ENCODE measurements at places on chromosomes 1 and 21. TPM values are rescaled to one million over a fixed set of nuclear protein-coding genes. Genes with fewer than 3 reads are reported as not detected.

DNA sequence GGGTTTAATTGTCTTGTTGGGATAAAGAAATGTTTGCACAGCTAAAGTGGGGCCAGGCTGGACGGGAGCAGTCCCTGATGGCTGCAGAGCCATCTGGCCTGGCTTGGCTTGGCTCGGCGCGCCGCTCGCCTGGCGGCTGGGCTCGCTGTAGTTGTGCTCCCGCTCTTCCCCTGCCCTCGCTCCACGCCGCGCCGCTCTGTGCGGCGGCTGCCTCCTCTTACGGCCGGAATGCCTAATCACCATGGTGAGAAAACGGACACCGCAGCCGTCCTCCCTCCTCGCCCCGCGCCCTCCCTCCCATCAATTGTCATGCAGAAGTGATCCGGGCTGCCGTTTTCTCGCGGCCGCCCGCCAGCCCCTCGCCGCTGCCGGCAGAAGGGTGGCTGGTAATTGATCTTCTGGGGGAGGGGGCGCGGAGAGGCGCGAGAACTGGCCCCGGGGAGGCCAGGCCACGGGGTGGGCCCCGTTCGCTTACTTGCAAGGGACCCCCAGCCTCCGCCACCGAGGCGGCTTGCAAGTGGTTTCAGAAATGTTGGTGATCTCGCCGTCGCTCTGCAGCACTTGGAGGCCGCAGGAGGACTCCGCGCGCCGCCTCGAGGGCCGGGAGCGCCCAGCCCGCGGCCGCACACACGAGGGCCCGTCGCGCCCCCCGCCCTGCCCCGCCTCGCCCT lies 12.4 kb downstream of the RNF220 start:
- peak; percentile 83 for DNase-seq

- DNase-seq, result no peak
Measured at GRCh38 chr1:22132517-22133235, 10.2 kb downstream of the WNT4 start.

DNA sequence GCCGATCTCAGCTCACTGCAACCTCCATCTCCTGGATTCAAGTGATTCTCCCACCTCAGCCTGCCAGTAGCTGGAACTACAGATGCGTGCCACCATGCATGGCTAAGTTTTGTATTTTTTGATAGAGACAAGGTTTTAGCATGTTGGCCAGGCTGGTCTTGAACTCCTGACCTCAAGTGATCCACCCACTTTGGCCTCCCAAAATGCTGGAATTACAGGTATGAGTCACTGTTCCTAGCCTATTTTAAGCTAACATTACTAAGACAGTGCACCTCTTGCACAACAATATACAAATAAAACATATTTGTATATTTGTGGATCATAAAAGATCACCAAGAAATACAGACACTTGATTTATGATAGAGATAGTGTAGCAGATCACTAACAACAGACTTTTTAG lies 139.1 kb downstream of the DUSP10 start:
- no peak for DNase-seq

DNA sequence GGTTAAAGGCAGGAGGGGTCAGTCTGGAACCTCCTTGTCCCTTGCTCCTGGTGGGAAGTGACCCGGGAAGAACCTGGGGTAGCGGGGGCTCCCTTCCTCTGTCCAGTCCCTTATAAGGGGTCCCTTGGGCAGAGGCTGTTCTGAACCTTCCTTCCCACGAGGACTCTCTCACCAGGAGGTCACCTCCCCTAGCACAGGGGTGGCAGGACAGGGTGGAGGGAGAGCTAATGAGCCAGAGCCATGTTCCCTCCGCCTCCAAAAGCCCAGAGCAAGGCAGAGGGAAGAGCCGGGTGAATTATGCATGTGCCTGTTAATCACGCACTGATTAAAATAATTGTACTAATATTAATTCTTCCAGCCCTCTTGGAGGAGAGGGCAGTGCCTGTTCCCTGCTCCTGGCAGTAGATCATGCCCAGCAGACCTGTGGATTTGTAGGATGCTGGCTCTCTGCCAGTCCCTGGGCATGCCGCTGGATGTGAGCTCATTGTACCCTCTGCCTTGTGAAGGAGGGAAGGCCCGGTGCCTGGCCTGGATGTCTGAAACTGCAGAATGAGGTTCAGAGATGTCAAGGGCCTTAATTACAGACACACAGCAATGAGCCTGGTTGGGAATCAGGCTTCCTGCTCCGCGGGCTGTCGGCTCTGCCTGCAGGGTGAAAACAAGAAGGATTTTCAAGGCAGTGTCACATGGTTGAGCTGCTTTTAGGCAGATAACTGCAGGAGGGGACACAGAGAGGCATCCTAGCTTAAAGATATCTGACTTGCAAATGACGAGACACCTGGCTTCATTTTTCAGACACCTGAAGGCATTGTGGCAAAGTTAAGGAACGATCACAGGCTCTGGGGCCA lies 68.2 kb downstream of the IGSF21 start:
- DNase-seq, result no peak

DNA sequence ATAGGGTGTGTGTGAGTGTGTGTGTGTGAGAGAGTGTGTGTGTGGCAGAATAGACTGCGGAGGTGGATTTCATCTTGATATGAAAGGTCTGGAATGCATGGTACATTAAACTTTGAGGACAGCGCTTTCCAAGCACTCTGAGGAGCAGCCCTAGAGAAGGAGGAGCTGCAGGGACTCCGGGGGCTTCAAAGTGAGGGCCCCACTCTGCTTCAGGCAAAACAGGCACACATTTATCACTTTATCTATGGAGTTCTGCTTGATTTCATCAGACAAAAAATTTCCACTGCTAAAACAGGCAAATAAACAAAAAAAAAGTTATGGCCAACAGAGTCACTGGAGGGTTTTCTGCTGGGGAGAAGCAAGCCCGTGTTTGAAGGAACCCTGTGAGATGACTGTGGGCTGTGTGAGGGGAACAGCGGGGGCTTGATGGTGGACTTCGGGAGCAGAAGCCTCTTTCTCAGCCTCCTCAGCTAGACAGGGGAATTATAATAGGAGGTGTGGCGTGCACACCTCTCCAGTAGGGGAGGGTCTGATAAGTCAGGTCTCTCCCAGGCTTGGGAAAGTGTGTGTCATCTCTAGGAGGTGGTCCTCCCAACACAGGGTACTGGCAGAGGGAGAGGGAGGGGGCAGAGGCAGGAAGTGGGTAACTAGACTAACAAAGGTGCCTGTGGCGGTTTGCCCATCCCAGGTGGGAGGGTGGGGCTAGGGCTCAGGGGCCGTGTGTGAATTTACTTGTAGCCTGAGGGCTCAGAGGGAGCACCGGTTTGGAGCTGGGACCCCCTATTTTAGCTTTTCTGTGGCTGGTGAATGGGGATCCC lies 18.3 kb upstream of the HDAC1 start:
- DNase-seq, result no peak

DNA sequence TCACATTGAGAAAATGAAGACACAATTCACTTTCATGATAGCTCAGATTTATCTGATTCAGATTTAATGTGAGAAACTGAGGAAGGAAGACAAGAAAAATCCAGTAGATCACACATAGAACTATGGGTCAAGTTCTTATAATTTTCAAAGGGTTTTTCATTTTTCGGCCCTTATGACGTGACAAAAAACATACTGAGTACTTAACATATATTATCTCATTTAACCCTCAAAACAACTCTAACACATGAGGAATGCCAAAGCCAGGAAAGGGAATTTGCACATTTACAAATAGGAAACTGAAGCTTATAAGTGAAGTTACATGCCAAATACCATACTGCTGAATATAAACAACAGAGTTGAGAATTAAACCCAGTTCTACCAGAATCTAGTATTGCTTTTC lies 27.6 kb downstream of the SOD1 start:
- no peak for DNase-seq

DNA sequence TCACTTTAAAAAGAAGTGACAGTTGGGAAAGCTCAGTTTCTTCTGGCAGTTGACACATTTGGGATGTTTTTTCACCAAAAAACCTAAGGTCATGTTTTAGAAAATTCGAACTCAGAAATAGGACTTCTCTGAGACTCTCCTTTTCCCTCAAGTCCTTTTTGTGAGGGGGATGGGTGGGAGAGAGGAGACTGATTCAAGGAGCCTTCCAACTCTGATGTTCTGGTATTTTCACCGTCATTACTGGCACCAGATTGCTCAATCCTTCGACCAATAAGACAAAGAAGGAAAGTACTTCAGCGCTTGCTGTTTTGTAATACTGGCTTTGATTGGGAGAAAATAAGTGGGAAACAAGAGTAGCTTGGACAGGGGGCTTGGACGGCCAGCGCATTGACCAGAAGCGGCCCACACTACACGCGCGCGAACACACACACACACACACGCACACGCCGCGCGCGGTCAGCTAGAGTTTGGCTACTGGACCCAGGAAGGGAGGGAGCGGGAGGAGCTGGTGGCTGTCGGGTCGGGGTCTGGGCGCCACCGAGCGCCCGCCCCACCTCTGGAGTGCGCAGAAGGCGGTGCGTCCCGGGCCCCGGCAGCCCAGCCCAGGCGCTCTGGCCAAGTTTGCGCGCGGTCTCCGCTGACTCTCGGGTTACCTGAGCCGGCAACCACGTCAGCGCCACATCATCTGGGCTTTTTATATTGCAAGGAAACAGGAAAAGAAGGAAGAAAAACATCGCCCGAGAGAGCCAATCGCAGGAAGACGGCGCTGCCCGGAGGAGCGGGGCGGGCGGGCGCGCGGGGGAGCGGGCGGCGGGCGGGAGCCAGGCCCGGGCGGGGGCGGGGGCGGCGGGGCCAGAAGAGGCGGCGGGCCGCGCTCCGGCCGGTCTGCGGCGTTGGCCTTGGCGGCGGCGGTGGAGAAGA lies at the start of gene KCNK1:
Gene KCNK1 (plus strand): TSS at position 855 of the 921 bp plus-strand sequence. CDS start 66 bp downstream, at position 921.
- DNase-seq, result no peak

DNA sequence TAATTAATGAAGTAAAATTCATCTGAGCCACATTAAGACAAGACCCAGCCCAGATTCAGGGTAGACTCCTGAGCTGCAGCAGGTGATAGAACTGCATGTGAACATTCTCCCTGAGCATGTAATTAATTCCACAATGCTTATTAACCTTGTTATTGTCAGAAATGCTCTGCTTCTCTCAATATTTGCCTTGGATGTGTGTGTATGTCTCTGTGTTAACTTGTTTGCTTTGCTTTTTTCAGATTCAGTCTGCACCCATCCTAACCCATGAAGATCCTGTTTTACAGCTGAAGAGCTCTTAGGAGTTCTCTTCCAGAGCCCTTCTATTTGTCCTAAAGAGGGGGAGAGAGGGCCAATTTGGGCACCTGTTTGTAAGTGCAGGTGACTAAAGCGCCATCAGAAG lies 143.2 kb upstream of the BMP8A start:
- DNase-seq, result no peak

DNA sequence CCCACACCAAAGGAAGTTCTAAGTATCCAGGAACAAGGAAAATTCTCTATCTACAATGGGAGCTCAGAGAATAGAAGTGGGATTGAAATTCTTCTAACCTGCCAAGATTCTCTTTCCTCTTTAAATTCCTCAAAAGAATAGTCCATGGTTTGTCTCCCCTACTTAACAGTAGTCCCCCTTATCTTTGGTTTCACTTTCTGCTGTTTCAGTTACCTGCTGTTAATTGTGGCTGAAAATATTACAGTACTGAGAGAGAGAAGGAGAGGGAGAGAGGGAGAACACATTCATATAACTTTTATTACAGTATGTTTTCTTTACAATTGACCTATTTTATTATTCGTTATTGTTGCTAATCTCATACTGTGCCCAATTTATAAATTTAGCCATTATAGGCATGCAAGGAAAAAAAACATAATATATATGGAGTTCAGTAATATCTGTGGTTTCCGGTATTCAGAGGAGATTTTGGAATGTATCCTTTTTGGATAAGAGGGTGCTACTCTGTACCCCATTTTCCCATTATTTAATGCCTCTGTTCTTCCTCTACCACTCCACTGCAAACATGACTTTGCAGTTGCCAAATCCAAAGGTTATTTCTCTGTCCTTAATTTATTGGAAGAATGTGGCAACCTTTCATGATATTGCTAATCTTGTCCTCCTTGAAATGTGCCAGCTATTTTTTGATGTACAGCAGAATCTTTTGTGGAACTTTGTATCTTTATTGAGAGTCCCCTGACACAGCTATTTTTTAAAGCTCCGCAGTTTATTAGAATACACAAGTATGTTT lies 68.0 kb downstream of the USP25 start:
- DNase-seq, result no peak

DNA sequence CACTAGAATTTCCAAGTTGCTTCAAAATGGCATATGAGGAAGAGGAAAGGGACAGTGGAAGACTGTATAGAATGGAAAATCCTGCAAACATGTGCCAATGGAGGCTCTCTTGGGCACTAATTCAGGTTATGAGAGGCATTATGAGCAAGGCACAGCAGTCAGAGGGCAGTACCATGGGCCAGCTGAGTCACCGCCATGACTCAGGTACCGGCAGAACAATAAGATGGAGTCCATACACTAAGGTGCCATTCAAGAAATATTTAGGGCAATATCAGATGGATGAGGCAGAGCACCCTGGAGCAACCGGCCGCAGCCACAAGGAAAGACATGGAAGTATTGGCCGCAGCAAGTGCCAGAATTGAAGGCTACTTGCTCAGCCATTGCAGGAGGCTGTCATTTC lies 25.6 kb upstream of the VAV3 start:
- DNase-seq, result no peak

- DNase-seq, result no peak
Measured at GRCh38 chr1:67789551-67789950, 43.7 kb downstream of the GNG12 start.

DNA sequence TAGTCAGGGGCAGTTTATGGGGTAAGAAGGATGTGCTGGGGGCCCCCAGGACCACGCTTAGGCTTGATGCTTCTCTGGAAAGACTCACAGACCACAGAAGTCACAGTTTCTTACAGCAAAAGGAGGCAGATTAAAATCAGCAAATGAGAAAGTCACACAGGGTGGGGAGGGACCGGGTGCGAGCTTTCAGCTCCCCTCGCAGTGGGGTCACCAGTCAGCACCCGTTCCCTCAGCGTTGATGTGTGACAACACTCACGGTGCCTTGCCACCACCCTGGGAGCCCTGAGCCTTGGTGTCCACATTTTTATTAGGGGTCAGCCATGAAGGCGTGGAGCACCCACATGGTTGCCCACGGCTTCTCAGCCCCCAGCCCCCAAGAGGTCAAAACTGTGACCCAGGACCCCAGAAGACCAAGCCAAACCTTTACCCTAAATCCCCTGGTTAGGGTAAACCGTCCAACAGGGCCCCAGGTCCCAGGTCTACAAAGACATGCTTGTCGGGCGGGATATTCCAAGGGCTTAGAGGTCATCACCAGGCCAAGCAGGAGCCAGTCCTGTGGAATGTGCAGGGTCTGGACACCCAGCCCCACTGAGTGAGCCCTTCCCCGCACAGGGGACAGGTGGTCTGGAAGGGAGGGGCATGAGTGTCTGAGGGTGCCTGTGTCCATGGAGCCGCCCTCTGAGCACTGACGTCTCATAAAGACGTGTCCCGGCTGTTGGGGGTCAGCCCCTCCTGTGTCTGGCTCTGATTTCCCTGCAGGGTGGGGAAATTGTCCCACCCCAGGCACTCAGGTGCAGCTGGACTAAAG lies 64.5 kb upstream of the ABCG1 start:
- DNase-seq, result no peak

GRCh38 chr1:191912517-191912916 lies 245.7 kb upstream of the RGS18 start:
- DNase-seq, result no peak

- DNase-seq, result no peak
Measured at GRCh38 chr1:48692235-48692634, 84.5 kb downstream of the BEND5 start.

The PLPP3 gene
- 157 TPM for total RNA-seq

The ARHGAP29 gene
- total RNA-seq, result 187 TPM

The TSHB gene
- not detected for total RNA-seq

The LDLRAD1 gene
- not detected for total RNA-seq

The PROK1 gene
- not detected for total RNA-seq

The HSD11B1 gene
- total RNA-seq, result not detected

The AGT gene
- 30.1 TPM for total RNA-seq

The RAB25 gene
- not detected for total RNA-seq

The CNR2 gene
- total RNA-seq, result not detected

The GBP5 gene
- not detected for total RNA-seq
